ENCODE measurements at places on chromosomes 12 and 14.
A peak's percentile ranks its signal among the peaks of the same experiment; 100 is the strongest.

GRCh38 chr12:13135371-13136178, 32.1 kb upstream of the GSG1 start:
- DNase-seq: no peak

- DNase-seq: no peak
Observed at GRCh38 chr14:101126731-101127130, 223.2 kb upstream of the RTL1 start.

DNA sequence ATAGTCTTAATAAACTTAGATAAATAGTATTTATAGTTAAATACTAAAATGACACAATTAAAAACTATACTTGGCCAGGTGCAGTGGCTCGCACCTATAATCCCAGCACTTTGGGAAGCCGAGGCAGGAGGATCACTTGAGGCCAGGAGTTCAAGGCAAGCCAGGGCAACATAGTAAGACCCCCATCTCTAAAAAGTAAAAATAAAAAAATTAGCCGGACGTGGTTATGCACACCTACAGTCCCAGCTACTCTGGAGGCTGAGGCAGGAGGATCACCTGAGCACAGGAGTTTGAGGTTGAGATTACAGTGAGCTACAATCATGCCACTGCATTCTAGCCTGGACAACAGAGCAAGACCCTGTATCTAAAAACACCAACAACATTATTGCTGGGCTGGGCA, 16.0 kb downstream of the CINP start:
- DNase-seq: no peak

DNA sequence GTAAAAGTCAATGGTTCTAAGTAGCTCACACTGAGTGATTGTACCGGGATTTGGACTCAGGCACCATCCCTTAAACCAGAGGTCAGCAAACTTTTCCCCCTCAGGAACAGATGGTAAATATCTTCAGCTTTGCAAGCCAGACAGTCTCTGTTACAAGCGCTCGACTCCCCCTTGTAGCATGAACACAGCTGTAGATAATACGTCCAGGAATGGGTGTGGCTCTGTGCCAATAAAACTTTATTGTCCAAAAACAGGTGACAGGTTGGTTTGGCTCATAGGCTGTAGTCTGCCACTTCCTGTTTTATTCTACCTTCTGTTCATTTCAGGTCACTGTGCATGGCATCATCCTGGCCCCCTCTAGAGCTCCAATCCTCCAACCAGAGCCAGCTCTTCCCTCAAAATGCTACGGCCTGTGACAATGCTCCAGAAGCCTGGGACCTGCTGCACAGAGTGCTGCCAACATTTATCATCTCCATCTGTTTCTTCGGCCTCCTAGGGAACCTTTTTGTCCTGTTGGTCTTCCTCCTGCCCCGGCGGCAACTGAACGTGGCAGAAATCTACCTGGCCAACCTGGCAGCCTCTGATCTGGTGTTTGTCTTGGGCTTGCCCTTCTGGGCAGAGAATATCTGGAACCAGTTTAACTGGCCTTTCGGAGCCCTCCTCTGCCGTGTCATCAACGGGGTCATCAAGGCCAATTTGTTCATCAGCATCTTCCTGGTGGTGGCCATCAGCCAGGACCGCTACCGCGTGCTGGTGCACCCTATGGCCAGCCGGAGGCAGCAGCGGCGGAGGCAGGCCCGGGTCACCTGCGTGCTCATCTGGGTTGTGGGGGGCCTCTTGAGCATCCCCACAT, 7.6 kb downstream of the BDKRB1 start:
- no peak for DNase-seq

DNA sequence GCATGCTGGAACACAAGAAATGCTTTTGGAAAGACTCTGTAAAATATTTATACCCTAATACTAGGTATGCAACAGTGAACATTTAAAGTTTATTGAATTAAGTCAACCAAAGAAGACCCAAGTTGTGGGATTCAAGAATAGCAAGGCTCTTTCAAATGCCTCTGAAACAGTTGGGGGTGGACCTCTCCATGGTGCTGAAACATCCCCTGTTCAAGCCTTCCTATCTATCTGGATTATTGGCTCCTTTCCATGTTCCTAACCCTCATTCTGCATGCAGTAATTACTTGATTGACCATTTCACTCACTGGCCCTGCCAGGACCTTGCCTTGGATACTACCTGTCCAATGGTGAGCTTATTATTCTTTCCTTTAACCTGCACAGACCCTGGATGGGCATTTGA, 349.7 kb downstream of the NRXN3 start:
- peak; percentile 8 for DNase-seq

DNA sequence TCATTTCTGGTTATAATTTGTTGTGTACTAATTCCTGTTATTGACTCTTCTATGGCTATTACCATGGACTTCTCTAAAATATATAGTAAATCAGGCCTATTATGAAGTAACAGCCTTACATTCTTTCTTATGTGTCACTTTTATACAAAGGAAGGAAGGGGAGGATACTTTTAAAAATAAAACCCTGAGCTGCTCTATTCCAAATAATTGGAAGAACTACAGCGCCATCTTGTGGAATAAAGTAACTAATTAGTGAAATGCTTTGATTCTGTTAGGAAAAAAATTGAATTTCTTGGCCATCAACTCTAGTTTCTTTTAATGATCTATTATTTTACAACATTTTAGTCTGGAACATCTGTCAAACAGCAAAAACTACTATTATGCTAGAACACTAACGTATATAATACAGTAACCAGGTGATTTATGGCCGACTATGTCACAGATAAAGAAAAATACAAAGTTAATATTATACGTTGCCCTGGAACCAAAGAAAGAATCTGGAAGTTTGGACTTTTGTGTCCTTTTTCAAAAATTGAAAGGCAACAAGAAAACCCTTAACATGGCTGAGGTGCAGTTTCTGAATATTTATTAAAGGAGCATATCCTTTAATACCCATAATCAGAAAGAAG, 55.0 kb upstream of the NELL2 start:
- DNase-seq: peak; percentile 68

GRCh38 chr12:23008623-23009022, 383.7 kb downstream of the ETNK1 start:
- DNase-seq: no peak

GRCh38 chr12:2306012-2306411, 253.2 kb downstream of the CACNA1C start:
- DNase-seq: no peak

DNA sequence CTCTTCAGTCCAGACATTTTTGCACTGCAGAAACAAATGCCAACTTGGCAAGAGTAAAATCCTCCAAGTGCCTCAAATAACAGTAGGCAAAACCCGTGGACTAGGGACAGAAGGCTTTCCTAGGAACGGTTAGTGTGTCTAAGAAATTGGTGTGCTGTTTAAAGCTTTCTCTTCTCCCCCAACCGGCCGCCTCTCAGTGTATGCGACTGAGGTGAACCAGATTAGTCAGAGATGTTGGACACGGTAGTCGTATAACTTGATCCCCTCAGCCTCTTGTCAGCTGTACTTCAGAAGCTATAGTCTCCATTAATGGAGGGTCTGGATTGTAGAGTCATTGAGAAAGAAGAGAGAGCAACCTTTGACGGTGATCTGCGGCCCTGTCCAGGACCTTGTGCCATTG, 21.7 kb downstream of the PPFIBP1 start:
- DNase-seq: no peak

GRCh38 chr14:45649051-45649450, 396.0 kb upstream of the MIS18BP1 start:
- no peak for DNase-seq

GRCh38 chr14:104473244-104473565, 106.4 kb upstream of the C14orf180 start:
- no peak for DNase-seq

DNA sequence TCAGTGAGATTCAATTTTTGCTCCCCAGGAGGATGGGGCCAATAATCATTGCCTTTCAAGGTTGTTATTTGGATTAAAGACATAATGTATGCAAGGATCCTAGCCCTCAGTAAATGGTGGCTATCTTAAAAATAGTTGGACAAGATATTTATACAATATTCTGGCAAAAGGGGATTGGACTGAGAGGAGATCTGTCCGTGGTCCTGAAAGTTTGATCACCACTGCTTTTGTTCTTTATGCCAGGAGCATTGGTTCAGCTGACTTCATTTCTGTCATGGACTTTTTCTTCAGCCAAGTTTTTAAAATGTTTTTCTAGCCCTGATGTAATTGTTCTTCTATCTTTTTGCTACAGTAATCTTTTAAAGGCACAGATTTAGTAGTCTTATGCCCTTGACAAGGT, 70.2 kb upstream of the TCL1A start:
- peak; percentile 10 for DNase-seq

GRCh38 chr12:108711489-108712164, 19.7 kb downstream of the CORO1C start:
- DNase-seq: no peak

DNA sequence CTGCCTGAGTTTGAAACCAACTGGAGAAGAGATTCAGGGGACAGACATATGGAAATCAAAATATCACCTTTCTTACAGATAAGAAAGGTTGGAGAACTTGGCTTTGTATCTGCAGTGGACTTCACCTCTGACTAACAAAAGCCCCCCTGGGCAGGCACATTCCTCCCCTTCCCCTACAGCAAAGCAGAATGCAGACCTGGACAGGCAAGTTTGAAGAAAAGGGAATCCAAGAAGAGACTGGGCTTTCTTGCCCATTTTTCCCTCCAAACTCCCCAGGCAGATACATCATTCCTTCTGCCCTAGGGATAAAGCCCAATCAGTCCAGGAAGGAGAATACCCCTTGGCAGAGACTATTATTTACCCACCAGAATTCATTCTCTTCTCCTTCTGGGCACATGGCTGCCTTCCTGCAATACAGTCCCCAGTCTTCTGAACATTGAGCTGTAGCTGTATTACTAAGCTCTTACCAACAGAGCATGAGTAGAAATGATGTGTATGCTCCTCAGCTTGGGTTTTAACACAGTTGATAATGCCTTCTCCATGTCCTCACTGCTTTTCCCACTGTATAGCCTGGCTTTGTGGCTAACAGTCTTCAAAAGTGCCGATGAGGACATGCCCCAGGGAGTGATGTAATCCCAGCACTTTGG, 17.4 kb upstream of the NAP1L1 start:
- no peak for DNase-seq

DNA sequence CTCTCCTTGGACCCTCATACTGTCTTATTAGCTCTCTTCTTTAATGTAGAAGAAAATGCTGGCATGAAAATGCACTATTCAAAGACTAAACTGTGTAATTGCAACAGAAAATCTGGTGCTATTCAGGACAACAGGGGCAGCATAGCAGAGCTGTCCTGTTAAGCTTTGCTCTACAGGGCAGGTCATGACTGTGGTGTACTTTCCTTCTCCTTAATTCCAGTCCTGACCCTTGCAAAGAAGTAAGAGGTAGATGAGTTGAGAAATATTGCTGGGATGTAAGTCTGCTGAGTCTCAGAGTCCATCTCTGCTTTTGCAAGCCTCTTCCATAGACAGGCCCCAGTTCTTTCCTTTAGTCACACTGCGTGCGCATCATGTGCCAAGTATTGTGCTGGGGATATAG, 52.6 kb upstream of the STK38L start:
- DNase-seq: no peak

- peak; percentile 56 for DNase-seq
Observed at GRCh38 chr12:121787063-121788025, 6.1 kb downstream of the RHOF start.

- DNase-seq: no peak
Observed at GRCh38 chr12:38159591-38160317, 156.8 kb upstream of the ALG10B start.

GRCh38 chr14:57295239-57295638, 26.5 kb downstream of the AP5M1 start:
- DNase-seq: no peak

- DNase-seq: no peak
Observed at GRCh38 chr12:1510056-1510812, 84.1 kb downstream of the FBXL14 start.

DNA sequence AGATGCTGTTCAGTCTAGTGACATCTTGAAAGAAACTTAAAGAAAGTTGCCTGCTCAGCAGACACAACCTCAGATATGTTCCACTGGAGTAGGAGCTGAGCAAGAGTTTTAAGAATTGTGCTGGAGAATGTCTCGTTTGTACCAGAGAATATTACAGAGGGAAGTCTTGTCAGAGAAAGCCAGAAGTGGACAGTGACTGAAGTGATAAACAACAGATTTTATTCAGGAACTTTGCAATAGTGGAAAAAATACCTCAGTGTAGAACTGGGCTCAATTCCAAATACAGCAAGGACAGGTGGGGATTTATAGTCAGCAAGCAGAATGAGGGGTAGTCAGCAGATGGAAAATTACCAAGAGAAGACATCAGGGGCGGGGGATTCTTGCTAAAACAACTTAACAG, 18.6 kb downstream of the ZDHHC17 start:
- DNase-seq: no peak

- DNase-seq: no peak
Observed at GRCh38 chr12:15289192-15289591, 33.1 kb upstream of the PTPRO start.

GRCh38 chr12:68400226-68400829, 68.2 kb upstream of the MDM1 start:
- no peak for DNase-seq

DNA sequence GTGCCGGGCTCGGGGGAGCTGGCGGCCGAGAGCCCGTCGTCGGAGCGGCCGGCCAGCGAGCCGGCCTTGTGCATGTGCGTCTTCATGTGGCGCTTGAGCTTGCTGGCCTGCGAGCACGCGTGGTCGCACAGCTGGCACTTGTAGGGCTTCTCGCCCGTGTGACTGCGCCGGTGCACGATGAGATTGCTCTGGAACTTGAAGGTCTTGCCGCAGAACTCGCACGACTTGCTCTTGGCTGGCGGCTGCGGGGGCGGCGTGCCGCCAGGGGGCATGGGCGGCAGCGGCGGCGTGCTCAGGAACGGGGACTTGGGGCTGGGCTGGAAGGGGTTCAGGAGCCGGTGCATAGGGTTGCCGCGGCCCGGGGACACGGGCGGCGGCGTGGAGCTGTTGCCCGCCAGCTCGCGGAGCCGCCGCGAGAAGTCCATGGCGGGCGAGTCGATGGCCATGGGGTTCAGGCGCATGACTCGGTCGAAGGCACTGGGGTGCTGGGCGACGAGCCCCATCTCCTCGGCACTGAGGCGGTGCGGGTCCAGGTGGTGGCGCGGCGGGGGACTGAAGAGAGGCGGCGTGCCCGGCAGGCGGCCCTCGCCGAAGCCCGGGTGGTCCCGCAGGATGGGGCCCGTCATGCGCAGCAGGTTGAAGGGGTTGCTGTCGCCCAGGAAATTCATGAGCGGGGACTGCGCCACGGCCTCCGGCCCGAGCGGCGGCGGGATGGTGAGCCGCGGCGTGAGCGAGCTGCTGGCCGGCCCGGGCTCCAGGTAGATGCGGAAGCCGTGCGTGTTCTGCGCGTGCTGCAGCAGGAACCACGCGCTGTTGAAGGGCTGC, 96.5 kb downstream of the BCL11B start:
- no peak for DNase-seq

DNA sequence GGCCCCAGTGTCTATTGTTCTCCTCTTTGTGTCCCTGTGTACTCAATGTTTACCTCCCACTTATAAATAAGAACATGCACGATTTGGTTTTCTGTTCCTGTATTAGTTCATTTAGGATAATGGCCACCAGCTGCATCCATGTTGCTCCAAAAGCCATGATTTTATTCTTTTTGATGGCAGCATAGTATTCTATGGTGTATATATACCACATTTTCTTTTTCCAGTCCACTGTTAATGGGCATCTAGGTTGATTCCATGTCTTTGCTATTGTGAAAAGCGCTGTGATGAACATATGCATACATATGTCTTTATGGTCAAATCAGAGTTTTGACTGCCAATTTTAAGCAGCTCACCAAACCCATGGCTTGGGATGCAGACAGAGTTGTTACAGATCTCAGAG, 17.2 kb upstream of the ANP32D start:
- no peak for DNase-seq

GRCh38 chr12:49843876-49844437, 1.1 kb upstream of the BCDIN3D start:
- DNase-seq: no peak

All from activated CD4-positive, alpha-beta T cell treated with anti-CD3 and anti-CD28 coated beads, Interleukin-2, amount 50 U/mL, for 16 hours (primary cell).